ENCODE measurements at places on chromosomes 1 and 21.
A peak's percentile ranks its signal among the peaks of the same experiment; 100 is the strongest.

DNA sequence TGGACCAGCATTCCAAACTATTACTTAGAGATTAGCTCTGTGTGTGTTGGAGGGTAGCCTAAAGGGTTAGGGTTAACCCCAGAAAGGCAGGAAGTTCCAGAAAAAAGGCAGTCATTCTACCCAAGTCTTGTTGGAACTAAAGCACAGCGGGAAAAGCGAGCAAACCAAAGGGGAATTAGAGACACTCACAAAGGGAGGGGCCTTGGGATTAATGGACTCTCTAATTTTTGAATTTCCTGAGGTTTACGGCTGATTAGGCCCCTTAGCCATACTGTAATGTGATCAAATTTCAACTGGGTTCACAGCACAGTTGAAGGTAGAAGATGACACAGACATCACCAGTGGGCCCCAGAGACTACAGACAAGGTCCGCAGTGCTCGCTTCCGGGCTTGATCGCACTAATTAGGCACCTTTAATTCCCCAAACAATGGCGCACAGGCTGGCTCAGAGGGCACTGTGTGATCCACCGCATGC lies 28.3 kb downstream of the CAPZB start:
- DNase-seq, result no peak

DNA sequence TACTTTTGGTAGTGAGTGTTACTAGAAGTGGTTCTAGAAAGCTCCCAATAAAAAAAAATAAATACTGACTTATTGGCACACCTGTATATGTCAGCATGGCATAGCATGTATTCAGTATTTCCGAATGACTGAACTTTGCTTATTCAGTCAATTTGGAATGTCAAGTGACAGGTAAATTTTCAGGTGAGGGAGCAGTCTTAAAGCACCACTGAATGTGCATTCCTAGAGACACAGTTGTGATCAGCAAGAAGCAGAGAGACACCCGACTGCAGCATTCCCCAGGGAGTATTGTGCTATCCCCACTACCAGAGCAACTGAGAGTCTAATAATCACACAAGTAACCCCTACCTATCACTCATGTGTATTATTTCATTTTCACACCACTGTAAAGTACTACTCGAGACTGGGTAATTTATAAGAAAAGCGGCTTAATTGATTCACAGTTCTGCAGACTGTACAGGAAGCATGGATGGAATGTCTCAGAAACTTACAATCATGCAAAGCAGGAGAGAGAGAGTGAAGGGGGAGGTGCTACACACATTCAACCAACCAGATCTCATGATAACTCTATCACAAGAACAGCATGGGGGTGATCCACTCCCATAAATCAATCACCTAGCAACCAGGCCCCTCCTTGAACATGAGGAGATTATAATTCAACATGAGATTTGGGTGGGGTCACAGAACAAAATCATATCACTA lies 201.5 kb downstream of the TBX15 start:
- no peak for DNase-seq

DNA sequence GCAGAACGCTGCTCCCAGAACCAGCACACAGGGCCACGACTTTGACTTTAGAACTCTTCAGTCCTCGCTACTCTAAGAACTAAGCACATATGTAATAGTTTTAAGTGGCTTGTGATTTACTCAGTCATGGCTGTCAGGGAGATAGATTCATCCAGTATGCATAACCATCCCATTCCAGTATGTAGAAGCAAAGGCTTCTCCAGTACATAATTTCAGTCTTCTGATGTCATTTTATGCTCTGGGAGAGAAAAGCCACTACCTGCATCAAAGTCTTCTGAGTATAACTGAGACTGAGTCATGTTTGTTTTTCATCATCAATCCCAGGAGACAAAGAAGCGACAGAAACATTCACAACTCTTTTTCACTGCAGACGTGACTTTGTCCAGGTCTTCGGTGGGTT lies 885.7 kb downstream of the PLA2G4A start:
- no peak for DNase-seq

GRCh38 chr1:247530785-247531184 lies 5.5 kb downstream of the OR2C3 start:
- DNase-seq, result no peak

DNA sequence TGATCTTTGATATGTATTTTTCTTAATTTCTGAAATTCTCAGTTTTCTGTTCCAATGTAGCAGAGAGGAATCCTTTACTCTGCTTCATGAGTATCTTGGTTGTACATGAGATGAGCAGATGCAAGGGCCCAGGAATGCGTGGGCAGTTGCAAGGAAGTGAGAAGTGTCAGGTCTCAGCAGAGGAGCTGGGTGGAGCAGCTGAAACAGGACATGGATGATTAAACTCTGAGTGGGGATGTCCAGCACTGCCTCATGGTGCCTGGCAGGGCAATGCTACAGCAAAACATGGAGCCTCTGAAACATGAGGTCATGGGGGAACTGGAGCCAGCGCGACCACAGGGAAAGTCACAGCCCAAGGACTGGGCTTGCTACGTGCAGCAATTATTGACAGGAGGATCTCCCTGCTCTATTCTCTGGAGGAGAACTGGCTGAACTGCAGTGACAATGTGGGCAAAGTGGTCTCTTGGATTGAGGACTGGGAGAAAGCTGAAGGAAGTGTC lies 48.4 kb downstream of the COLGALT2 start:
- DNase-seq, result peak; percentile 63

GRCh38 chr1:87958716-87959115 lies 630.0 kb downstream of the LMO4 start:
- DNase-seq, result no peak

GRCh38 chr1:236494586-236495466 lies 29.0 kb upstream of the LGALS8 start:
- no peak for DNase-seq

DNA sequence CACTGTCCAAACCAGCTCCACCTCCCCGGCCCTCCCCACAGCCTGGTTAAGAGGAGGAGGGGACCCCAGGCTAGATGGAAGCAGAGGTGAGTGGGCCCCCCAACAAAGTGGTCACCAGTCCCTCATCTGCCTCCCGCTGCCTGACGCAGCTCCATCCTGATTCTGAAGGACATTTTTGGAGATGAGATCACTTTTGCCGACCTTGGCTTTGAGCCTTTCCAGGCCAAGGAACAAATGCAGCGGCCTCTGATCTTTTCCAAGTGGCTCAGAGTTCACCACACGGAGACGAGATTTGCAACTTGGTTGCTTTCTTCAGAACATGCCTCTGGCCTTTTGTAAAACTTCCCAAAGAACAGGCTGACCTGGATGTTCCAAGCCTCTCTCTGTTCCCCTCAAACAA lies 223.1 kb downstream of the NPHP4 start:
- no peak for DNase-seq

GRCh38 chr1:214031267-214031650 lies 43.5 kb downstream of the PROX1 start:
- DNase-seq, result no peak

- no peak for DNase-seq
Observed at GRCh38 chr1:65077369-65077768, 70.6 kb upstream of the AK4 start.

DNA sequence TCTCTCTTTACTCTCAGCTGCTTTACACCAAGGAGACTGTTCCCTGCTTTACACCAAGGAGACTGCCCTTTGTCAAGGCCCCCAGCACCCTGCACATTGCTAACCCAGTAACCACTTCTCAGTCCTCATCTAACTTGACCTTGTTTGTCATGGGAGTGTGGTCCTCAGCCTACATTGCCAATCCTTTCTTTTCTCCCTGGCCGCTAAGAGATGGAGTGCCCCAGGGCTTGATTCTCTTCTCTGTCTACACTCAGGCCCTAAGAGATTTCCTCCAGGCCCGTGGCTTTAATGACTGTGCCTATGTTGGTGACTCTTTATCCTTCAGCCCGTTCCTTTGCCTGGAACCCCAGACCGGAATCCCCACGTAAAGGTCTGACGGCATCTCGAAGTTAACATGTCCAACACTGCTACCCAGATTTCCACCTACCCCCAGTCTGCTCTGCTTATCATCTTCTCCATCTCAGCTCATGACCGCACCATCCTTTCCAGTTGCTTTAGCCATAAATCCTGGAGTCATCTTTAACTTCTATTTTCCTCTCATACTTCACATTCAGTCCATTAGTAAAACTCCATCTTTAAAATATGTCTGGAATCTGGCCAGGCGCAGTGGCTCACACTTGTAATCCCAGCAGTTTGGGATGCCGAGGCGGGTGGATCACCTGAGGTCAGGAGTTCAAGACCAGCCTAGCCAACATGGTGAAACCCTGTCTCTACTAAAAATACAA lies 9.5 kb upstream of the SEMA4A start:
- DNase-seq, result no peak

GRCh38 chr1:220407191-220407590 lies 120.7 kb upstream of the MARK1 start:
- DNase-seq, result no peak

GRCh38 chr21:32131960-32132359 lies 146.9 kb downstream of the MIS18A start:
- peak; percentile 20 for DNase-seq

DNA sequence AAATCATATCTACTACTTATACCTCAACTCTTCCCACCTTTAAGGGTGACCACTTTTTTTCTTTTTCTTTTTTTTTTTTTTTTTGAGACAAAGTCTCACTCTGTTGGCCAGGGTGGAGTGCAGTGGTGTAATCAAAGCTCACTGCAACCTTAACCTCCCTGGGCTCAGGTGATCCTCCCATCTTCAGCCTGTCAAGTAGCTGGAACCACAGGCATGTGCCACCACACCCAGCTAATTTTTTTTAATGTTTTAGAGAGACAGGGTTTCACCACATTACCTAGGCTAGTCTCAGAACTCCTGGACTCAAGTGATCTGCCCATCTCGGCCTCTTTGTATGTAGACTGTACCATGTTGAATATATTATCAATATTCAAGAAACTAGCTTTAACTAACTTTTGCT lies 39.4 kb downstream of the NRDC start:
- DNase-seq, result no peak

DNA sequence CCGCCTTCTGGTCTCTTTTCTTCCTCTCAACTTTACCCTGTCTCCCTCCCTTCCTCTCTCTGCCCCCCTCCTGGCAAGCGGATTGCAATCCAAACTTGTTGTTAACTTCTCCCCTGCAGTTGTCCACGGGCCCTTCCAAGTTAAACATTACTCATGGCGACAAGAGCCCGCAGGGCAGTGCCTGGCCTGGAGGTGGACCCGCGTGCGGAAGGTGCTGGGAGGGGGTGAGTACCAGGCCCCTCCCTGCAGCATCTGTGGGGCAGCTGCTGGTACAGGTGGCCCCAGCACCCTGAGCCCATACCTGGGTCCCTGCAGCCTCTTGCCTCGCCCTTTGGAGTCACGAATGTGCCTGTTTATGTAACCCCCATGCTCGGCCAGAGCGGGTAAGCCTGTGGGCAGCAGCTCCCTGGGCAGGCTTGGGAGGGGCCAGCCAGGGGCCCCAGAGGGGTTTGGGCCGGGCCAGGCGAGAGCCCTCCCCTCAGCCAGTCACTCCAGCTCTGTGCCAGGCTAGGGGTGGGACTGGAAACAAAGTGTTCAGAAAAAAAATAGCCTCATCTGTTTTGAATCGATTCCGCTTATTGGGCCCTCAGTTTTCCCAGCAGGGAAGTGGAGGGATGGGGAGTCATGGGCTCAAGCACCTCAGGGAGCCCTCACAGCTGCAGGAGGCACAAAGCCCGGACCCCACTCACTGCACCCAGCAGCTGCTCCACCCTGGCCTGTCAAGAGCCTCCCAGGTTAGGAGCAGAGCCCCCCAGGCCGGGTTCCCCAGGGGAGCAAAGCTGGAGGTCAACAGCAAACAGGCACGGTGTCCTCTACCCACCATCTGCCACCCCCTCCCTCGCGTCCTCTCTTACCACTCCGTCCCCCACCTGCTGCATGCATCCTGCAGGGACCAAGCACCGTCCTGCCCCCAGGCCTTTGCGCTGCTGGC lies 14.0 kb upstream of the FAAP20 start:
- no peak for DNase-seq

DNA sequence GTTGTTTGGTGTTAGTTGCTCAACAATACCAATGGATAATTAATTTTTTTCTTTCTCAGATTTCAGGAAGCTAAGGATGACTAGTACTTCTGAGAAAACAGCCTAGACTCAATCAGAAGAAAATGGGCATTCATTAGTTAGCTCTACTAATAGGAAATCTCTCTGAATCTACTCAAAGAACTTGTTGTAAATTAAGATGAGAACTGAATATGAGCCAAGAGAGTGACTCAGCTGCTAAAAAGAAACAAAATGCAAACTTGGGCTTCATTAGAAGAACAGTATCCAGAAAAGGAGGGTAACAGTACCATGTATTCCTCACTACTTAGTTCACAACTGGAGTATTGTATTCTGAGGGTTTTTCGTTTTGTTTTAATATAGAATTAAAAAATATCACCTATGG lies 12.5 kb downstream of the FOXJ3 start:
- no peak for DNase-seq

DNA sequence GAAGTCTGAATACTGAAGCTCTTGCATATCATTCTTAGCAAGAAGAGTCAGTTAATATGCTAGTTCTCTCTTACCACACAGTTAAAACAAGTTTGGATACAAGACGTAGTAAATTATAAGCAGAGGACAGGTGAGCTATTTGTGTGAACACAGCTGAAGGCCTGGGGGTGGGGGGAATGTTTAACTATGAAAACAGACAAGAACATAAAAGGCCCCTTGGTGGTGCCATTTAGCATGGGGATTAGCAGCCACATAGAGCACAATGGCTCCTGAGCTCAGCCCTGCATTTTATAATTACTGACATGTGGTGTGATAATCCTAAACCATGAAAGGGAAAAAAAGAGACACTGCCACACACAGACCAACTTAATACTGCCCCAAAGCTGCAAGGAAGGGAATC lies 94.8 kb downstream of the TGFBR3 start:
- DNase-seq, result no peak

DNA sequence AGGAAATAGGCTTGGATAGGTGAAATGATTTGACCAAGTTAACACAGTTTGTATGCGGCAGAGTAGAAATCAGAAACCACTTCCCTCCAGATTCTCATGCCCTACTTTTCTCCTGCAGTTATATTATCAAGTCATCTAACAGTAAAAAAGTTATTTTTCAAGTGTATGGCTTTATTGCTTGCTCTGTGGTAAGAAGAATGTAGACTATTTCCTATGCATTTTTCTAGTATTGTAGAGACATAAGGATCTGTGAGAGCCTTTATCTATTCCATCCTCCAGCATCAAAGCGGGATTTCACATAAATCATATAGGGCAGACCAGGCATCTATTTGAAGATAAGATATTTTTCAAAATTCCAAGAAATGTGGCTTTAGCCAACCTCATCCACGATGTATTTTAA lies 208.5 kb downstream of the TTLL7 start:
- DNase-seq, result no peak

All from HS-5 (cell line).